ENCODE measurements at places on chromosomes 1 and 21. TPM values are rescaled to one million over a fixed set of nuclear protein-coding genes. Genes with fewer than 3 reads are reported as not detected.

DNA sequence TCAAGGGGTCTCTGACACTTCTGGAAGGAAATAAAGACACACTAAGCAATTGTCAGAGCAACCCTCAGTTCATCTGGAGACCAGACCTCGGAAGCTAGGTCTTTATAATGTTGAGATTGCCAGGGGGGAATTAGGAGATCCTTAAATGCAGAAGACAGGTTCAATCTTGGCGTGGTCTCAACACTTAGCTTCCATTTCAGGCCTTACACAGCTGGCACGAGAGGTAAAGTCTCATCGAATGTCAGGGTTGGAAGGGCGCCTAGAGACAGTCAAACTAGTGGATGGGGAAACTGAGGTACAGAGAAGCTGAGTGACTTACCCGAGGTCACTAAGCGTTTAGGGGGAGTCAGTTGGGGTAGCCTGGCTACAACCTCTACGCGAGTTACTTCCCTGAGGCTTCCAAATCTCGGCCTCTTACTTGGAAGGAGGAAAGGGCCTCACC is 562 bp upstream of the EPB41 start:
- DNase-seq, result no peak

Gene EFNA4
- 4.9 TPM for total RNA-seq

Gene TAS1R1
- not detected for total RNA-seq

Gene RHD
- total RNA-seq, result 5.0 TPM

- DNase-seq, result no peak
Observed at GRCh38 chr1:147201276-147201675, 23.9 kb downstream of the FMO5 start.

Gene SPEN
- 73.8 TPM for total RNA-seq

Gene PGLYRP4
- not detected for total RNA-seq

DNA sequence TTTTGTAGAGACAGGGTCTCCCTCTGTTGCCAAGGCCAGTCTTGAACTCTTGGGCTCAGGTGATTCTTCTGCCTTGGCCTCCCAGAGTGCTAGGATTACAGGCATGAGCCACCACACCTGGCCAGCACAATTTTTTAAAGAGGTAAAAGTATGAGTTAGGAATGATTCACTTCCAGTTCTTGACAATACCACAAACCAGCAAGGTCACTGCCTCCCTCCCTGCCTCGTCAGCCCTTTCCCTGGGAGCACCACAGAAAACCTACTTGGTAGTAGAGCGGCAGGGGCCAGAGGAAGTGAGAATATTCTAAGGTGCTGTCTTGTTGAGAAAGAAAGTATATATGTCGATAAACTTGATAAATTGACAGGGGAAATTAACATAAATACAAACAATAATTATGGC is 10.8 kb upstream of the CDA start:
- DNase-seq, result no peak

DNA sequence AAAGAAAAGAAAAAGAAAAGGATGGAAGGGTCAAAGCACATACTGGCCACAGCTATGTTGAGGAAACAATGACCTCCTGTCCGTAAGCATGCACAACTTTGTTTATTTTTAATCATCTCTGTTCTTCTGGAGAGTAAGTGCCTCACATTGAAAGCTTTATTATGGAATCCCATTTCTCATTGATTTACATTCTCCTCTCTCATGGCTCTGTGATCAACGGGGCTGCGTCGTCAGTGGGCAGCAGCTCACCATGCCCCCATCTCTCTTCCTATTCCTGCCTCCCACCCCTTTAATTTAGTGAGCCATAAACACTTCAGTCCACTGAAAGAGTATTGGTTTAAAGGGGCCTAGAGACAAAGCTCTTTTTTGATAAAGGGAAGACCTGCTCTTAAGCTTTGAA is 98.9 kb downstream of the KAZN start:
- DNase-seq, result no peak

DNA sequence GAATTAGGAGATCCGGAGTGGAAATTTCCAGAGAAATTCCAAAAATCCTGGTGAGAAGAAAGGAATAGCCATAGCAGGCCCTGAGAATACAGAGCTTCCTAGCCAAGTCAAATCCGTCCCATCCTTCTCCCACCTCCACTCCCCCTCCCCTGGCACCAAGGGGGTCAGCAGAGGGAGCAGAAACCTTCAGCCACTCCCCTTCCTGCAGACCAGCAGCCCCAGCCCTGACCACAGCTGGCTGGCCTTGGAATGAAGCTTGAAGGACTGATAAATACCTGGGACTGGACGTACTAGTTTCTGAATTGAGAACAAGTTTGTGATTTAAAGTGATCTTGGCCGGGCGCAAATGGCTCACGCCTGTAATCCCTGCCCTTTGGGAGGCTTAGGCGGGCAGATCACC is 13.8 kb upstream of the RIPPLY3 start:
- DNase-seq, result no peak

DNA sequence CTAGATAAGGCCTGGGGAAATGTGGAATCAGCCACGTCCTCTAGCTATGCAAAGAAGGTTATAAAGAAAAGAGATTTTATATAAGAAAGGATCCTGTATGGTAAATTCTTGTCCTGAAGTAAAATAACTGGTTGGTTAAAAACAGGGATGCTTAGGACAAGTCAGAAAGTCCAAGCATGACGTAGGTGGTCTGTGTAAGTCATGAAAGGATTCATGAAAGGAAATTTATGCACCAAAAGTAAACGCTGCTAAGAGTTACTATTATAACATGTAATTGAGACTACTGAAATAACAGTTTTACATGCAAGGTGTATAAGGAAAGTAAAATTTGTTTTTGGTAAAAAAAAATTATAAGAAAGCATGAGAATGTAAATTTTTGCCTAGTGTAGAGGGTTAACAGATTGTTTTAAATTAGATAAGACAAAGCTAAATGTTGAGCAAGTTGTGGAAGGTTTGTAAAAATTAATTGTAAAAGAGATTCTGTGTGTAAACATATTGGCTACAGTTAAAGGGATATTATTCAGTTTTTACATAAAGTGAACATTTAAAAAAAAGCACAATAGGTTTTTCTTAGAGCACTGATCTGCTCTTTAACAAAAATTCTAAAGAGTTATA is 43.9 kb downstream of the PIGK start:
- DNase-seq, result no peak
